ENCODE measurements at places on chromosomes 4 and X.
A peak's percentile ranks its signal among the peaks of the same experiment; 100 is the strongest.

GRCh38 chr4:182174979-182175378 lies 68.2 kb upstream of the TENM3 start:
- no peak for DNase-seq

DNA sequence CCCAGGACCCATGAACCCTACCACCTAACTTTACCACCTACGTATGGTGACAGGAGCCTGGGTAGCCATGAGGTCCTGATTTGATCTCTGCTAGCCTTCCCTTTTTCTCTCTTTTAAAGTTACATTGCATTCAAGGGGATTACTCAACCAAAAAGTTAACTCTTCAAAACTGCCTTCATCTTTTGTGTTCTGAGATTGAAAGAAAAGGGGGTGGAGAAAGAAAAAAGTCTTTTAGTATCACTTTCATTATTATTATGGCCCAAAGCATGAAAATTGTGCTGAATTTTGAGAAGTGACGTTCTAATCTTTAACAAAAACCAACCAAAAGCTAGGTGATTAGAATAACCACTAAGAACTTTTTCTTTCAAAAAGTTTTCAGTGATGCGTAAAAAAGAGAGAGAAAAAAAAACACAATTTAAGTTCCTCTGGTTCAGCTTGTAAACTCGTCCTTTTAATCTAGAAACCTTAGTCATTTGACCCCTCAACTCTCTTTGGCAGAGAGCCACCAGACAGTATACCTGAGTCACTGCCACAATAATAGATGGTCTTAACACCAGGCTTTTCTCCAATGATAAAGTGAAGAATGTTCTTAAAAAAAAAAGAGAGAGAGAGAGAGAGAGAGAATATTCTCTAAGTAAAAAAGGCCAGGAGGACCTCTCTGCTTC lies 347.4 kb upstream of the FGF13 start:
- no peak for DNase-seq

DNA sequence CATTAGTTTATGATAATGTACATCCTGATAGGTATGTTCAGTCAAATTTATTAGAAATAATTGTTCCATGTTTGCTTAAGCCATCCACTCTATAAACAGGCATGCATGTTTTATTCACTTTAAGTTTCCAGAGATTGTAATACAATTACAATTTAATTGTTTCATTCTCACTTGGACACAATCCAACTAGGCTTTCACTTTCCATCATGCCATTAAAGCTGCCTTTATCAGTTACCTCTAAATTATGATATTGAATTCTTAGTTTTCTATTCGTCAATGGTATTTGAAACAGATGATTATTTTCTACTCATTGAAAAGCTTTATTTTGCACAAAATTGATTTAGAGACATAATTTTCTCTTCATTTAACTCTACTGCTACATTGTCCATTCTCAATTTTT lies 1196.3 kb downstream of the RAPGEF2 start:
- no peak for DNase-seq

GRCh38 chr4:88730811-88731210 lies 33.2 kb upstream of the NAP1L5 start:
- no peak for DNase-seq

DNA sequence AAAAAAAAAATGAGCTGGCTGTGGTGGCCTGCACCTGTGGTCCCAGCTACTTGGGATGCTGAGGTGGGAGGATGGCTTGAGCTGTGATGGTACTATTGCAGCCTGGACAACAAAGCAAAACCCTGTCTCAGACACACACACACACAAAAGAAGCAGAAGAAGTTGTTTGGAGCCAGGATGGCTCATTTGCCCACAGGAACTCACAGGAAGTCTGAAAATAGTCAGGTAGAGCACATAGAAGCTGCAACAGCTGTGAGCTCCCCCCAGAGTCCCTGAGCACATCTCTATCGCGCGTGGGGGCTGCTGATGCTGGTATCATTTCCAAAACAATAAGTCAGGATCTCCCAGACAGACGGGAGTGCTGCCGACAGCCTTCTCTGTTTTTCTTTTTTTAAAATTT lies 13.4 kb upstream of the DHRSX start:
- no peak for DNase-seq

DNA sequence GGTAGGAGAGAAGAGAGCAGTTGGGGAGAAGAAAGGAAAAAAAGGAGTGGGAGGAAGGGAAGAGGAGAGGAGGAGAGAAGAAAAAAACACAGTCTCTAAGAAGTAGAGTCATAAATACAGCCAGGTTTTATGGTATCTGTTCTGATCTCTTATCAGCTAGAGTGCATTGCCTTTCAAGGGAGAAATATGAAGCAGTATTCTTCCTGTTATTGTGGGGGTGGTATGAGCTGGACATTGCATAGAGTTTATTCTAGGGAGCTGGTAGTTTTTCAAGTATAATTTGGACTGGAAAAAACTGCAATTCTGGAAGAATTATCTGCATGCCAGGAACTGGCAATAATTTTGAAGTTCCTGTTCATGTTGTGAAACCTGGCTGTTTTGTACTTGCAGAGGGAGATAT lies 54.9 kb upstream of the TAB3 start:
- no peak for DNase-seq

DNA sequence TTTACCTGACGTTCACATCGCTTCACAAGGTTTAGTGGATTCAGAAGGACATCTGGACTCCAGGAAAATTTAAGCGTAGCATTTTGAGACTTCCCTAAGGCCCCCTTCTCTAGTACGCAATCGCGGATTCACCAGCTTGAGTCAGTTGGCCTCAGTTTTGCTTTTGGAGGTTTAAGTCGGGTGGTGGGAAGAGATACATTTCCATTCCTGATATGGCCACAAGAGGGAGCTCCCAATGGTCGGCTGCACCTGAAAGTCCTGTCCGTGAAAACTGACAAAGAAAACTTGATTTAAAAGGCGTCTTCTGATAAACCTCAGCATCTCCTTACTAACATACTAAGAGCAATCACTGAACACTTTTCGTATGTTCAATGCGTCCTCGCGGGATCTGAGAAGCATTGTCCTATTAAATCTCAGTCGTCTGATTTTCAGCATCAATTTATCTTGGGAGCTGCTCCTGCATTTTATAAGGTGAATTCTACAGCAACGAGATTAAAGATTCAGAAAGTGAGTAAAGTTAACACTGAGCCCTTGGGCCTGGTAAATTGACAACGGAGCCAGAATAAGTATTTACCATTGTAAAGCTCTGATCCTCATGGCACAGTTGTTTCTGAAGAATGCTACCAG lies 50.6 kb downstream of the LGI2 start:
- peak; percentile 57 for DNase-seq

DNA sequence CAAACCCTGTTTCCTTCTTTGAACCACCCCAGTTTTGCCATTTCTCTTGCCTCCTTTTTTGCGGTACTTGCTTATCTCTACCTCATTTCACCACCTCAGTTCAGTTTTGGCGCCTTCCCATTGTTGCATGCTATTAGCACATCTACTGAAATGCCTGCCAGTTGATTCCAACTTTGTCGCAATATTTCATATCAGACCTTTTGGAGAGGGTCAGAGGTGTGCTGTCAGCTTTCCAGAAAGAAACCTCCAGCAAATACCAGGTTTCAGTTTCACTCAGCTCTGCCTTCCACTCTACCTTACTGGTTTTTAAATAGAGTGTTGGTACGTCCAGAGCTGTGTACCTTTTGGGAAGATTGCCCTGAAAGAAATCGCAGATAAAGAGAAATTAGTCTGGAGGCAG lies 91.9 kb upstream of the CPEB2 start:
- no peak for DNase-seq

GRCh38 chrX:135086197-135086854 lies 34.0 kb downstream of the ETDB start:
- peak; percentile 38 for DNase-seq

DNA sequence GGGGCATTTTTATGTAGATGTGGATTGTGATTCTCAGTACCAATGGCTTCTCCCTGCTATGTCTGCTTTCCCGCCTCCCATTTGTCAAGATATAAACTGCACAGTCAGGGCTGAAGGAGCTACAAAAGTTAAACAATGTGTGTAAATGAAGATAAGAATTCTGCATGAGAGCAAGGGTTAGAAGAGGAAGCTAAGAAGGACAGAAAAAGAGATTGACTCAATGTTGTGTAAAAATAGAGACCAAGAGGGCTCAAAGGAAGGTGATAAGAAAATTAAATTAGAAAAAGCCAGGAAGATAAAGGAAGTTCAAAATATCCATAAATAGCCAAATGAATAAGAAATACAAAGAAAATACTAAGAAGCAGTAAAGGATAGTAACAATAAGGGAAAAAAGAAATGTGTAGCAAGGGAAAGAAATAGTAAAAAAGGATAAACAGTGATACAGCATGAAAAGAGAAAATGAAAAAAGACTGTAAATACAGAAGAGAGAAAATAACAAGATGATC lies 82.5 kb downstream of the AMELX start:
- no peak for DNase-seq

- DNase-seq = no peak
Observed at GRCh38 chrX:38999099-38999498, 197.8 kb downstream of the MID1IP1 start.
